ENCODE measurements at places on chromosomes 5 and 9.
A peak's percentile ranks its signal among the peaks of the same experiment; 100 is the strongest.

DNA sequence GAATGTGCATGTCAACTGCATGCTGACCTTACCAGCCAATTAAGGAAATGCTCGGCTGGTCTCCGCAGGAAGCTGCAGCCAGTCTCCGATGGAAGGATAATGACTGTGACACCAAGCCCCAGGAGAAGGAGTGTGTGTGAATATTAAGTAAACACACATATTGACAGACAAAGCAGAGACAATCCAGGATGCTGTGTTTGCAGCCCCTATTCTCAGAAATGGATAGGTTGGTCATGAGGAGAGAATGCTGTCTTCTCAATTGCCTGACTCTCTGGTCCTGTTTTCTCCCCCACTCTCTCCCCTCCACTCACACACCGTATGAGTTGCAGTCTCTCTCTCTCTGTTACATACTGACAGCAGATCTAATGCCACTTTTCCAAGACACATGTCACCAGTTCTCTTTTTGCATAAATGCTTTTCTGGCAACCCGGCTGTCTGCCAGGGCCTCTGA is 85.7 kb downstream of the EPB41L4A start:
- DNase-seq: no peak

DNA sequence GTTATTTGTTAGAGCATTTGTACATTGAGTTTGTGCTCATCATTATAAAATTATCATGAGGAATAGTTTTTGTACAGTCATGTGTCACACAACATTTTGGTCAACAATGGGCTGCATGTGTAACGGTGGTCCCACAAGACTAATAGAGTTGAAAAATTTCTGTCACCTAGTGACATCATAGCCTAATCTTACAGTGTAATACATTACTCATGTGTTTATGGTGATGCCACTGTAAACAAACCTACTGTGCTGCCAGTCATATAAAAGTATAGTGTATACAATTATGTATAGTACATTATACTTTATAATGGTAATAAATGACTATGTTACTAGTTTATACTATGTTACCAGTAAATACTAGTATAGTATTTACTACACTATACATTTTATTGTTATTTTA is 3.0 kb upstream of the CAMK4 start:
- DNase-seq: no peak

GRCh38 chr9:113360242-113360842 is 11.0 kb downstream of the BSPRY start:
- no peak for DNase-seq

- DNase-seq: peak; percentile 17
Measured at GRCh38 chr9:124297551-124297901, 39.8 kb downstream of the NEK6 start.

DNA sequence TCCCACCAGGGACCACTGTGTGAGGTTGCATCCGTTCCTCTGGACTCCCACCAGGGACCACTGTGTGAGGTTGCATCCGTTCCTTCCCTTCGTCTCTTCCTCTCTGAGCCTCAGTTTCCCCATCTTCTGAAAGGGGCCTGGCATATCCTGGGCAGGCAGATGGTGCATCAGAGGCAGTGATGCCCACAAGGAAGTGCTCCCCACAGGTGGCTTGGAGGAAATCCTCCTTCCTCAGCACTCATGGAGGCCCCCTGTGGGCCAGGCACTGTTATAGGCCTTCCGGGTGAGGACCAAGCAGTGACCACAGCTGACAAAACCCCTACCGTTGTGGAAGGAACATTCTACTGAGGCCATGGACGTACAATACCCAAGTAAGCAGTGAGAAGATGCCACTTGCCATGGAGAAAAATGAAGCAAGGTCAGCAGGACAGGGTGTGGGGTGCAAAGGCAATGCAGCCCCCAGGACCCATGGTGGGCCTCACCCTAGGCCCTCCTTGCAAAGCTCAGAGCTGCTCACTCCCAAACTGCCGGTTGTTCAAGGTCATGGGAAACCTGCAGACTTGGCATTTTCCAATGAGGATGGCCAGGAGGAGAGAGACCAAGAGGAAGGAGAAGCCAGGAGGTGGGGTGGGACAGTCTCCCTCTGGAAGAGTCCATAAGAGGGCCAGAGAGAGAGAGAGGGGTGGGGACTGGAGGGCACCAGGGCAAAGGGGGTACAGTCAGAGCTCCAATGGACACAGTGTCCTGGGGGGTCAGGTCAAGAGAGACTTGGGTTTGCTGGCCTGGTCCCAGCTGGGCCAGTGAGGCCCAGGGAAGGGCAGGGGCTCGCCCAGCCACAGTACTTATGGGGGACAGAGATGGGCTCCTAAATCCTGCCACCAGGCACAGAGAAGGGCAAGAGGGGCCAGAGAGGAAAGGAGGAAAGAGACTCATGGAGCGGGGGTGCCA is 51.1 kb downstream of the C9orf50 start:
- no peak for DNase-seq

GRCh38 chr9:3873818-3874217 is 348.0 kb upstream of the RFX3 start:
- no peak for DNase-seq

DNA sequence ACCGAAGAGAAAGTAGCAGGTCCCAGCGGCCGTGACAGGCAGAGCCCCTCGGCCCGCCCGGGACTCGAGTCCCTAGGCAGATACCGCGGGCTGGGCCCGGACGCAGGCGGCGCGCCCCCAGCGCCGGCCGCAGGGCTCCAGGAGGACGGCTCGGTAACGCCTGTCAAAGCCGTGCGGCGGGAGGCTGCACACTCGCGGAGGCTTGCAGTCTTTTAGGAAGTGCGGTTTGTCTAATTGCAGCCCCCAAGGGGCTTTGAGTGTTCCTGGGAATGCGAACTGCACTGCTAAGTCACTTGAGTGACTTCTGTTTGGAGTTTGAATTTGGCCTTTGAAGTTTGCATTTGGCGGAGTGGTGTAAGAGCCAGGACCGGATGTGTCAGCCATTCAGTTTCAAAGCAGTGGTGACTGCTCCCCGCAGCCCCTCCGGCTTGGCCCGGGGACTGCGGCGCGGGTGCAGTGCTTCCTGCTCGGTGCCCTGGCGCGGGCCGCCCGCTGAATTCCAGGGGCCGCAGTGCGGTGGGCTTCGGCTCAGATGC is 1.3 kb downstream of the MAP3K1 start:
- peak; percentile 51 for DNase-seq

DNA sequence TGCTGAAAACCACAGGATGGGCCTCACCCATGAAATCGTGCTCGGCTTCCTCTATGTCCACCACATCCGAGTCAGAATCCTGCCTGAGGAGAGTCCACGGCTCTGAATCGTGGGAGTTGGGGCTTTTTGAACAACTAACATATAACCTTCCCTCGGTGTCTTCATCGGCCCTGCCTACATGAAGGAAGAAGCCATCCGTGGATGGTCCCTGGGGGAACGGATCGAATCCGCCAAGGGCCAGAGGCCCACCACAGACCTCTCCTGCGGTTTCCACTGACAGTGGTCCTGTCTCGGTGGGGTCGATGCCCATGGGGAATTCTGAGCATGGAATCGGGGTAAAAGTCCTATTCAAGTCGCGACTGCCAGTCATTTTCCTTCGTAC is 85.0 kb downstream of the CAMSAP1 start:
- no peak for DNase-seq

- DNase-seq: no peak
Measured at GRCh38 chr9:98332405-98332831, 77.0 kb upstream of the TBC1D2 start.

GRCh38 chr5:72747826-72748225 is 68.6 kb upstream of the TNPO1 start:
- no peak for DNase-seq

DNA sequence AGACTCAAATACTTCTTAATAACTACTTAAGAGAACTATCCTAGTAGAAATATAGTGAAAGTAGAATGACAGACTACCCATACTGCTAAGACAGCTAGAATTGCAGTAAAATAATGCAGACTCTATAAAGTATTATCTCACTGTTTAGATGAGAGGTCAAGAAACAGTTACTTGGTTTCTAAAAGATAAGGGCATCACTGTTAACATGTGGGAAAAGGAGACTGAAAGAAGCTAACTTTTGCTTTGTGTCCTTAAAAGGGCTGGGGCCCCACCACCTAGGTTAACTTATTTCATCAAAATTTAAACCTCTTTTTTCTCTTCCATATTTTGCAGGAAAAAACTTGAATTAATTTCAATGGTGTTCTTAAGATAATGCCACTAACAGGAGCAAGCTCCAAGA is 204.3 kb downstream of the CNTLN start:
- no peak for DNase-seq

DNA sequence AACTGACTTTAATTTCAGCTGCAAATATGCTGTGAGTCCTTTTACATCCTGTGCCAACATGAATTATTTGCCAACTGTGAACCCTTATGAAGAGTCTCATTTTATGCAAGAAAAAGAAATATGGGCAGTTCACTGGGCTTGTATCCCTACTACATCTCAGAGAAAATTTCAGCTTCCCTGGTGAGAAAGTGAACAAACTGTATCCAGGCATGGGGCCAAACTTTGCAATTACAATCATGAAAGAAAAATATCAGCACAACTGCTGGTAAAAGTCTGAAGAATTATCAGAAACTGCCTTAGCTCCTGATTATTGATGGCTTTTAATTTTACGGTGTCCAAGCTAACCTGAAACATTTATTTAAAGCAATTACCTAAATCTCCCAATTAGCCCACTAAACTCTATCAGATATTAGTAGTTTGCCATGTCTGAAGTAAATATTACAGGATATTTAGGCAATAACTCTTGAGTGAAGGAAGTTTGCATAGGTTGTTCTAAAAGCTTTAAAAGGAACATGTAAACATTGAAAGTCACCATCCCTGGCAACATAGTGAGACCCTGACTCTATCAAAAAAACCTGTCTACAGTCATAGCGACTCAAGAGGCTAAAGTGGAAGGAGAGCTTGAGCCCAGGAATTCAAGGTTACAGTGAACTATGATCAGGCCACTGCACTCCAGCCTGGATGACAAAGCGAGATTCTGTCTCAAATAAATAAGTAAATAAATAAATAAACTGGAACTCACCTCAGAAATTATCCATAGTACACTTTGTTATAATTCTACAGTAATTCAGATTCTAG is 83.9 kb upstream of the HCN1 start:
- DNase-seq: no peak
